NCI-H1694 (cell line): ENCODE measurements at places on chromosomes 5 and 9.

- no peak for DNase-seq
Measured at GRCh38 chr5:155343468-155343867, 329.9 kb downstream of the KIF4B start.

DNA sequence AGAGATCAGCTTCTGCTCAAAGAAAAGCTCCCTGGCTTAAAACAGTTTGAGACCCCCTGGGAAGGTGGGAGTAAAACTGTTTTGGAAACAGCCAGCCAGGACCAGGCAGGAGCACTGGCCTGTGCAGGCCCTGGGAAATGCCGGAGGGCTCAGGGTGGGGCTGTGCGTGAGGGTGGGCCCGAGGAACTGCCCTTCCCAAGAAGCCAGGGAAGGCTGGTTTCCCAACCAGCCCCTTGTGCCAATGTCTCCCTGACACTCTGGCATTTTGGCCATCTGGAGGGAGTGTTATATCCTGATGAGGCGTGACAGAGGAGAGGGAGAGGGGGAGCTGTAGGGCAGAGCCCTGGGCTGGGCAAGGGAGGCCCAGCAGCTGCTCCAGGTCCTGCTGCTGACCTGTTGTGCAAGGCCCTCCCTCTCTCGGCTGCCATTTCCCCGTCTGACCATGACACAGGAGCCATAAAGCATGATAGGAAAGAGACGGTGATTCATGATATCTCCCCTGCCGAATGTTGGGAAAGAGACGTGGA is 16.1 kb downstream of the OLFML2A start:
- DNase-seq: no peak

DNA sequence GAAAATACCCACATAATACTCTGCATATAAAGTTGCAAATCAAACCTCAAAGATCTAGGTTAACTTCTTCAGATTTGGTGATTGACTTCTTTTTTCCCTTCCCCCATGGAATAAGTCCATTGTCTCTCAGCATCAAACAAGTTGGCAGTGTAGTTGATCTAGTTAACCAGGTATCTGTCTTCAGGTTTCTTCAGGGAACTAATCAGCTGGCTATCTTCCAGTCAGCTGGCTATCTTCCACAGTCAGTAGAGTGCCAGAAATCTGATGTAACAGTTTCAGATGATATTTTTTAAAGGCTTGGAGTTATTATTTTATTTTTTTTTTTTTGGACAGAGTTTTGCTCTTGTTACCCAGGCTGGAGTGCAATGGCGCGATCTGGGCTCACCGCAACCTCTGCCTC is 16.8 kb downstream of the TNFSF15 start:
- no peak for DNase-seq

- DNase-seq: no peak
Measured at GRCh38 chr9:115764645-115765044, 388.9 kb upstream of the PAPPA start.

DNA sequence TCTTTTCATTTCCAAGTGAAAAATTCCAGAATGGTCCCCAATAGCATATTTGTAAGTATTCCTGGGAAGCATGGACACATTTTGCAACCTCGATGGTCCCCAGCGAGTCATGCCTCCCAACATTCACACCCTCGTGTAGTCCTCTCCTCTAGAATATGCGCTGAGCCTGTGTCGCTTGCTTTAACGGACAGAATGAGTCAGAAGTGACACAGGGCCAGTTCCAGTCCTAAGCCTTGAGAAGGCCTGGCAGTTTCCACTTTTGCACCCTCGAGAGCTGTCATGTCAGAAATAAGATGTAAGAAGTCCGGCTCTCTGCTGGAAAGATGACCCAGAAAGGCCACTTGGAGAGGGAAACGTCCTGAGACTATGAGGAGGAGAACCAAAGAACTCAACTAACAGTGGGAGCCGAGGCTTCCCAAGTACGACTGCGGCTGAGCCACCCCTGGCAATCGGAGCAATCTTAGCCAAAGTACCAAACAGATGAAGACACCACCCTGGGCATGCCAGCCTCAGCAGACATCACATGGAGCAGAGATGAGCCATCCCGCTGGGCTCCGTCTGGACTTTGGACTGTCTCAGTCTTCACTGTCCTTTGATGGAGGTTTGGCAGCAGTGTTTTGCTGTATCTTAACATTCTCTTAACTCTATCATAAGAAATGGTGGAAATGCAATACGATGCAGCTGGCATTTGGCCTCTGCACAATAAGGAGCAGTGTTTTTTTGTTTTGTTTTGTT is 42.6 kb upstream of the GFPT2 start:
- no peak for DNase-seq

DNA sequence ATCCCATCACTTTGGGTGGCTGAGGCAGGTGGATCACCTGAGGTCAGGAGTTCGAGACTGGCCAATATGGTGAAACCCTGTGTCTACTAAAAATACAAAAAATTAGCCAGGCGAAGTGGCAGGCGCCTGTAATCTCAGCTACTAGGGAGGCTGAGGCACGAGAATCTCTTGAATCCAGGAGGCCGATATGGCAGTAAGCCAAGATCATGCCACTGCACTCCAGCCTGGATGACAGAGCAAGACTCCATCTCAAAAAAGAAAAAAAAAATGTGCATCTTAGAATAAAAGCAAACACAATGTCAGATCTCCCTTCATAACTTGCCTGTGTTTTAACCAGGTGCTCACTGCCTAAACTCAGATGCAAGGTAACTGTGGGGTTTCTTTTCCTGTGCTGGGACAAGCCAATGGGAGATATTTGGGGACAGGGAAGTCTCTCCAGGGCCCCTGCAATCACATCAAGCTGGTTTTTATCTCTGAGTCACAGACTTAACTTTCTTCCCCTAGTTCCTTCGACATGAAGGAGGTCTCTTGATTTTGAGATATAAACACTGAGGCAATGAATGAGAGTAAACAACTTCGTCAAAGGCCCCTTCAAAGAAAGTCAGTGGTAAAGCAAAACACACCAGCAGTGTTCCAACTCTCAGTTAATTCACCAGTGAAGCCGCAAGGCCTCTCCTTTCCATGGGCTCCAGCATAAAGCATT is 99.1 kb downstream of the SNX18 start:
- no peak for DNase-seq

- DNase-seq: no peak
Measured at GRCh38 chr9:108784998-108785397, 70.8 kb downstream of the ACTL7B start.

DNA sequence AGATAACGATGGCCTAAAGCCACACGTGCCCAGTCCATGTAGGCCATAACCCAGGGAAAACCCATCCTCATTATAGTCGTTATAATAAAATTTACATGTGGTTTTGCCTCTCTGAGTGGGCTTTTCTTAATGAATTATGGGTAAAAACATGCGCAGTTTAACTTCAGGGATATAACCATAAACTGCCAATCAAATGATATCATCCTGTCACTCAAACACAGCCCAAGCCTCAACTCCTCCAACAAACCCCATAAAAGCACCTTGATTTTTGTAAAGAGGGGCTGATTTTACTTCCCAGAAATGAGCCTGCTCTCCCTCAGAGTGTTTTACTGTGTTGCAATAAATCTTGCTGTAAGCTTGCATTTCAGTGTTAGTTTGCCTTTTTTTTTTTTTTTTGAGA is 15.8 kb upstream of the SETX start:
- no peak for DNase-seq

DNA sequence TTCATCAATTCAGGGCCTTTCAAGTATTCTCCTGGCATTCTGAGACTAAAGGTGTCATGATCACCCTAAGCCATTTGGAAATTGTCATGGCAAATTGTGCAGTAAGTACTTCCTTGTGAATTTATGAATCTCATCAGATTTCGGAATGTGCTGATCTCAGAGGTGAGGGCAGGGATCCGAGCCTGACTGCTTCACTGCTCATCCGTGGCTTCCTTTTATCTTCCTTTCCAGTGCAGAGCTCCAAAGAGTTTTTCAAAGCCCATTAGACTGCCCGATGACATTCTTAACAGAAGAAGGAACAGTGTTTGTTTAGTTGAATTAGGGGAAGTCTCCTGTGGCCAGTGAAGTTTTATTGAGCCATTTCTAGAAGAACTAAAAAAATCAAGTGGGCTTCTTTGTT is 182.8 kb upstream of the GDNF start:
- no peak for DNase-seq

DNA sequence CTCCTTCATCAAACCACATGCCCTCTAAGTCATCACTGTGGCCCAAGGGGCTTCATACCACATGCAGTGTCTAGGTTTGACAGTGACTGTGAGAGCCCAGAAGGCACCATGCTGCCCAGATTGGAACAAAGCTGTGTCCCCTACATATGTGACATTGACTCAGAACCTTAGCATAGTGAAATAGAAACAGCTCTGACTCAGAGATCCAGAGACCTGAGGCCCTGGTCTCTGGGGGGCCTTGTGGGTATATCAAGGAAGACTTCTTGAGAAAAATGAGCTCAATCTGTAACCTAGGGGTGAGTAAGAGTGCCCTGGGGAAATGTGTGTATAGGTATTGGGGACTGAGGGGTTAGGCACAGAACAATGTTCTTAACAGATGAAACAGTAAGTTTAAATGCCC is 7.1 kb upstream of the ENTREP1 start:
- DNase-seq: no peak

DNA sequence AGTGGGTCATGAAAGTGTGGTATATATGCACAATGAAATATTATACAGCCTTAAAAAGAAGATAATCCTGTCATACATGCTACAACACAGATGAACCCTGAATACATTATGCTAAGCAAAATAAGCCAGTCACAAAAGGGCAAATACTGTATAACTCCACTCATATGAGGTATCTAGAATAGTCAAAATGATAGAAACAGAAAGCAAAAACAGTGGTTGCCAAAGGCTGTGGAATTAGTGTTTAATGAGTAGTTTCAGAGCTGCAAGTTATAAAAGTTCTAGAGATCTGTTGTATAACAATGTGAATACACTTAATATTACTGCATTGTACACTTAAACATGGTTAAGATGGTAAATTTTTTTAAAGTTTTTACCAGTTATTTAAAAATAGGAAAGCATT is 135.0 kb downstream of the OXCT1 start:
- DNase-seq: no peak

- DNase-seq: no peak
Measured at GRCh38 chr5:122576256-122577016, 198.4 kb upstream of the SNX2 start.

DNA sequence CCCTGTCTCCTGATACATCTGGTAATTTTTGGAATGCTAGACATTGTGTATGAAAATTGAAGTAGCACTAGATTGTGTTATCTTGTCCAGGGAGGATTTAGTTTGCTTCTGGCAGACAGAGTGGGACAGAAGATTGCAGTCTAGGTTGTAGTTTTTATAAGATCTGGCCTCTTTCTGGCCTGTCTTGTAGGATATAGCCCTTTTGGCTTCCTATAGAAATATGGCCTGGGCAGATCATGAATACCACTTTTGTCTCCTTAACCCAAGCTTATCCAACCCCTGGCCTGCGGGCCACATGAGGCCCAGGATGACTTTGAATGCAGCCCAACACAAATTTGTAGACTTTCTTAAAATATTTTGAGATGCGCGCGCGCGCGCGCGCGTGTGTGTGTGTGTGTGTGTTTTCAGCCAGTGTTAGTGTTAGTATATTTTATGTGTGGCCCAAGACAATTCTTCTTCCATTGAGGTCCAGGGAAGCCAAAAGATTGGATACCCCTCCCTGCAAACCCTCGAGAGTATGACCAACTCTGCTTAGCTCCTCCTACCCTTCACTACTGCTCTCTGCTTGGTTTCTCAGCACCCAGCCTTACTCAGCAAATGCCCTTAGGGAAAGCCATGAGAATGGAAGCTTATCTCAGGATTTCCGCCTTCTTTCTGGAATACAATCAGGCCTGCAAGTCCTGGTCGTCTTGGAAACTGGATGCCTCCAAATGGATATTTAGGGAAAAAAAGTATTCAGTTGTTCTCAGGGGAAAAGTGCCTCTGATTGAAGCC is 26.5 kb downstream of the ANKRD33B start:
- no peak for DNase-seq
